ENCODE measurements at places on chromosomes 3 and 15.

DNA sequence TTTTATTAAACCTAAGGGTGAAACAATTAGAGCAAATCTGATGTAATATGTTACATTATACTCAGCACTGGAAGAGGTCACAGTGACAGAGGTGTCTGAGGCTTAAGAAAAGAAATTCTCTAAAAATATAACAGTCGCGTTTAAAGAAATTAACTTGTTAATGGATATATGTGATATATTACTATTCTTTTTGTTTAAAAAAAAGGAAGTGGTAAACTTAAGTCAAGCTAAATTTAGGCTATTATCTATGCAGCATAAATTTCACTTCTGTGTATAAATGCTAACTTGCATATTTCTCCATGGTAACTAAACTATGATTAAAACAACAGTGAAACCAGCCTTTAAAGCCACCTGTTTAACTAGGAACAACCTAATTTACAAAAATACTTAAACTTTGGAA lies 191.3 kb downstream of the FOXP1 start:
- no peak for DNase-seq

GRCh38 chr3:179038216-179038898 lies 33.3 kb downstream of the ZMAT3 start:
- DNase-seq = no peak

DNA sequence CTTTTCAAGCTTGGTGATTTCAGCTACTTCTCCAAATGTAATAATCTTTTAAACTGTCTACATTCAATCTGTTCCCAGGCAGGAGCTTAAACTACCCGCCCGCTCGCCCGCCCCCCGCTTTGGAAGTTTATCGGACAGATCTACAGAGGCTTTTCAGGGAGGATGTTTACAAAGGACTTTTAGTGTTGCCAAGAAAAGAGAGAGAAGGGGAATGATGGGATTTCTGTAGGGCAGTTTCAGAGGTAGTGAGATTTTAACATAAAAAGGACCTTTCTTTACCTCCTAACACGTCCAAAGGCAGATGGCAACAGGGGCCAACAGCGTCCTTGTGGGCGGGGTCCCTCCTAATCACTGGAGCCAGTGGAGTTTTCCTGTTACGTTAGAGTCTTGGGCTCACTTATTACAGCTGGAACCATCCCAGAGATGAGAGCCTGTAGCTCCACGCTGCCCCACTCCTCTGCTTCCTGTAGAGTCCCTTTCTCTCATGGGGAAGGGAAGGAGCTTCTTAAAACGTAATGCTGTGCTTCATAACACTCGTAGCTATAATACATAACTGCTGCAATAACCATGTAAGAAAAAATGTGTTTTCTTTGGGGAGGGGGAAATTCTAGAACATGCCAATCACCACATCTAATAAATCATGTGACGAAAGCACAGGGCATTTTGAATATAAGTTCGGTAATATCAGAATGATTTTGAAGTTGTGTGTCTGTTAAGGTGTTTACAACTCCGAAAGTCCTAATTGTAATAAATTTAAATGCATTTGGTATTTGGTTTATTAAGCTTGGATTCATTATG lies 30.9 kb downstream of the HES1 start:
- no peak for DNase-seq

GRCh38 chr3:1442271-1442670 lies 349.4 kb downstream of the CNTN6 start:
- no peak for DNase-seq

DNA sequence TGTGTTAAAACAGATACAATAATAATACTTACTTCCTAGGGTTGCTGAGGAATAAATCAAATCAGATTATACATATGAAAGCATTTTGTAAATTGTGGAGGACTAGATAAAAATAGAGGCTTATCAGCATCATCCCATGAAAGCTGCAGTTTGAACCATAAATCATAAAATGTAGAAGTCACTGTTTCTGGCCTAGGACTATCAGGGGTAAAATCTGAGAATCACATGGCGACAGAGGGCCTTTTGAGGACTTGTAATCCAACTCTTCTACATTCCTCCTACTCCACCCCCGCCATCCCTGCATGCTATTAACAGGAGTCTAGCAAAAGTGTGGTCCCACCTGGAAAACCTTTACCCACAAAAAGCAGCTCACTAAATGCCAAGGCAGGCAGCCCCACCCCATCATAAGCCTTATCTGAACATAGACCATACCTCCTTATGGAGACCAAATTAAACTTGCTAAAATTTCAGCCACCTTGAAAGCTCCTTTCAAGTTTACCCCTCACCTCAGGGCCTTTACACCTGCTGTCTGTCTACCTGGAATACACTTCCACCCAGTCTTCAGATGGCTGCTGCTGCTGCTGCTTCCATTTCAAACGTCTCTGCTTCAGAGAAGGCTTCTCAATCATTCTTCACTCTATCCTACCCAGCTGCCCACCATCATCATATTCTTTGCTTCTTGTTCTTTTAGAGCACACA lies 11.5 kb downstream of the MB21D2 start:
- DNase-seq = no peak

GRCh38 chr3:169667166-169668071 lies 3.9 kb upstream of the MECOM start:
- no peak for DNase-seq

GRCh38 chr3:53092942-53093341 lies 37.3 kb downstream of the RFT1 start:
- no peak for DNase-seq

- no peak for DNase-seq
These were observed 269.0 kb upstream of the ADAMTS9 start for GRCh38 chr3:64956711-64957325.

GRCh38 chr15:97875513-97876280 lies 84.8 kb upstream of the ARRDC4 start:
- DNase-seq = no peak

GRCh38 chr3:192641919-192642318 lies 85.4 kb downstream of the FGF12 start:
- DNase-seq = no peak

DNA sequence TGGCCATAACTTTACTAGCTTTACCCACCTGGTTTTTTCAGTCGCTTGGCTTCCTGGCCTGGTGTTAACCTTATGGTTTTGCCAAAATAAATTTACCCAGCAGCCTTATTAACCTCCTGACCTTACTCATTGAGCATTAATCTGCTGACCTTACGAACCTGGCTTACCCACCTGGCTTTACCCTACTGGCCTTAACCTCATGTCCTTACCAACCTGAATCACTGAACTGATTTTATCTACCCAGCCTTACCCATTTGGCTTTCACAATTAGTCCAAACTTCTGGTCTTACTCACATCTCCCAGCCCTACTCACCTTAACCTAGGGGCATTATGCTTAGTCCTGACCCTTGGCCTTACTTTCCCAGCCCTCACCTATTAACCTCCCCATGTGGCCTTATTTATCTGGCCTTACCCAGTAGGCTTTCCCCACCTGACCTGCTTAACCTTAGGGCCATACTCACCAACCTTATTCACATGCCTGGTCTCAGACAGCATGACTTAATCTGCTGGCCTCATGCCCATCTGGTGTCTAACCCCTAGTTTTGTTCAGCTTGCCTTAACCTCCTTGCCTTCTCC lies 93.4 kb downstream of the IL12A start:
- DNase-seq = no peak

GRCh38 chr3:25056036-25056755 lies 371.9 kb upstream of the RARB start:
- DNase-seq = no peak

GRCh38 chr3:13504161-13504831 lies 24.2 kb downstream of the HDAC11 start:
- DNase-seq = no peak

GRCh38 chr3:158354713-158355112 lies 216.3 kb upstream of the MLF1 start:
- no peak for DNase-seq

DNA sequence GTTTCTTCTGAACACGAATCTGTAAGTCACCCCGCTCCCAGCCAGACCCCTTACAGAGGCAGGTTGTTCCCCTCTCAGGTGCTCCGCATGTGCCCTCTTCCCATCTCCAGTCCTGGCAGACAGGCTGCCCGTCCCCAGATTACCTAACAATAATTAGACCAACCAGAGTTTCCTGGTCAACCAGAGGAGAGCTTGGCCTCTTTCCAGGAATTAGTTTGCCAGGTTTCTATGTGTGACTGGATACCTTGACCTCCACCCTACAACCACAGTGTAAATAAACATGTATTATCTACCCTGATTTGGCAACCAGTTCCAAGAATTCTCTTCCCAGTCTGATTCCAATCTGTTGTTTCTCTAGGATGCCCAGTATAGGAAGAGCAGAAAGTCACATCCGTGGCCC lies 178.0 kb upstream of the UMPS start:
- no peak for DNase-seq

DNA sequence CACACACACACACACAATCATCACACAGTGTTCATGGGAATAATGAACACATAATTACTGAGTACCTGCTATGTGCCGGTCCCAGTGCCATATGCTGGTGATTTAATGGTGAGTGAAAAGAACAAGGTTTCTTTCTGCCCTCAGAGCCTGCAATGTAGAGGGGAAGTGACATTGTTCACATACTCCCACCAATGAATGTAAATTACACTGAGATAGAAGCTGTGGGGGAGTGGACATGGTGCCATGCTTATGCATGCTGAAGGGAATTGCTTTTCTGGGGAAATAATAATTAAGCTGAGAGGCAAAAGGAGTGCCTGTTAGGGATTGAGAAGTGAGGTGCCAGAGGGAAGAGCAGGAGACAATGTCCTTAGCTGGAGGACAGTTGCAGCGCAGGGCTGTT lies 175.1 kb downstream of the MFSD1 start:
- DNase-seq = no peak

- DNase-seq = no peak
These were observed 577.0 kb upstream of the MDFIC2 start for GRCh38 chr3:70889162-70890019.

DNA sequence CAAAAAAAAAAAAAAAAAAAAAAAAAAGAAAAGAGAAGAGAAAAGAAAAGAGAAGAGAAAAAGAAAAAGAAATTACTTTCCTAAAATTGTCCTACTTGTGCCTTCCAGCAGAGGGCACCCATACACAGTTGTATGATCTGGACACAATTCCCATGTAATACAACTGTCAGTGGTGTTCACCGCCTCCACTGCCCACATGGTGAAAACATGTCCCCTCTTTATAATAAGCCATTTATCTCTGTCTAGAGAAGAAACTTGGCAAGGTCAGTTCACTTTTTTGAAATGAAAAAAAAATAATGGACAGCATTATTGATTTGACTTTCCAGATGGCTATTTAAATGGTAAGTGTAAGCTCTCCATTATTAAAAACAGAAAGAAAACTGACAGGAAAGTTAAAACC lies 459.4 kb downstream of the GBE1 start:
- peak; percentile 66 for DNase-seq

GRCh38 chr3:128502712-128503111 lies 9.7 kb upstream of the GATA2 start:
- no peak for DNase-seq

GRCh38 chr3:57007521-57008460 lies 52.7 kb upstream of the SPATA12 start:
- DNase-seq = peak; percentile 32

GRCh38 chr15:56946150-56946549 lies 27.7 kb downstream of the TCF12 start:
- no peak for DNase-seq

GRCh38 chr15:78407608-78408354 lies 30.2 kb upstream of the IREB2 start:
- no peak for DNase-seq

- no peak for DNase-seq
These were observed 94.2 kb downstream of the NUP210 start for GRCh38 chr3:13325892-13326443.

- no peak for DNase-seq
These were observed 175.5 kb downstream of the ATG7 start for GRCh38 chr3:11447584-11448200.

DNA sequence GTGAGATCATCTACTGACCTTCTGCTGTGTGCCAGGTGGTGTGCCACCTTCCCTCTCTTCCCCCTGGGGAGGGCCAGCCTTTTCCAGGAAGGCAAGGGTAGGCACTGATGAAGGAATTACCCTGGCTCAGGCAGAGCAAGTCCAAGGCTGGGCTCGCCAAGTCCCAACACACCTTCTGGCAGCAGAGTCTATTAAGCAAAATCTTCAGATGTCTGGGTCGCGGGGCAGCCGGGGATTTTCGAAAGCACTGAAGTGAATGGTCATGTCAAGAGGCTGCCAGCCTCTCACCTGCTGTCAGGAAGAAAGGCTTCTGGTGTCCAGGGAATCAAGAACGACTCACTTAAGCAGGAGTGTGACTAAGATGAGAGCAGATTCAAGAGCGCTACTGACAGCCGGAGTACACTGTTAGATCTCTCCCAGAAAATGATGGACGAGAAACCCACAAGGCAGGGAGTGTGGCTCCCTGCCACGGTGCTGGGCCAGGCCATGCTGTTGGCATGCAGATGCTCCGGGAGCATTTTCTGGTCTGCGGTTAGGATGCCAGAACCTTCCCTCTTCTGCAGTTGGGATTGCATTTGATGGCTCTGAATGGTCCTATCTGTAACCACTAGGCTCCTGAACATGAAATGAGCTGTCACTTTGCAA lies 479.8 kb downstream of the SHQ1 start:
- DNase-seq = no peak

DNA sequence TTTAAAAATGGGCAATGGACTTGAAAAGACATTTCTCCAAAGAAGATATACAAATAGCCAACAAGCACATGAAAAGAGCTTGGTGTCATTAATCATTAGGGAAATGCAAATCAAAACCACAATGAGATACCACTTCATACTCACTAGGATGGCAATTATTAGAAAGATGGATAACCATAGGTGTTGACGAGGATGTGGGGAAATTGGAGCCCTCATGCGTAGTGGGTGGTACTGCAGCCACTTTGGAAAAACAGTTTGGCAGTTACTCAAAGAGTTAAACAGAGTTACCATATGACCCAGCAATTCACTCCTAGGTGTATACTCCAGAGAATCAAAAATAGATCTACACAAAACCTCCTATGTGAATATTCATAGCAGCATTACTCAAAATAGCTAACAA lies 27.4 kb downstream of the RPLP1 start:
- DNase-seq = no peak

GRCh38 chr15:94306700-94307650 lies 75.6 kb downstream of the MCTP2 start:
- no peak for DNase-seq

DNA sequence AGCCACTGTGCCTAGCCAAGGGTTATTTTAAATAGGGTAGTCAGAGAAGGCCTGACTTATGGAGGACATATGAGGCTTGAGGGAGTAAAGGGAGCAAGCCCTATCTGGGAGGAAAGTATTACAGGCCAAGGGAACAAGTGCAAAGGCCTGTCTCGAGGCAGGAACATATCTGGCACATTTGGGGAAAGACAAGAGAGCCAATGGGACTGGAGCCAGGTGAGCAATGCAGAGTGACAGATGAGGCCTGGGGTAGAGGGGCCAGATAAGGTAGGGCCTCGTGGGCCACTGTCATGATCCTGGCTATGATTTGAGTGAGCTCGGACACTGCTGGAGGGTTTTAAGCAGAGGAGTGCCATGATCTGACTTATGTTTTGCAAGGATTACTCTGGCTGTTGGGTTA lies 43.8 kb downstream of the DCP1A start:
- DNase-seq = no peak

GRCh38 chr3:172096881-172097420 lies 57.6 kb downstream of the FNDC3B start:
- no peak for DNase-seq
